ENCODE measurements at places on chromosomes 3 and 15.
A peak's percentile ranks its signal among the peaks of the same experiment; 100 is the strongest.

DNA sequence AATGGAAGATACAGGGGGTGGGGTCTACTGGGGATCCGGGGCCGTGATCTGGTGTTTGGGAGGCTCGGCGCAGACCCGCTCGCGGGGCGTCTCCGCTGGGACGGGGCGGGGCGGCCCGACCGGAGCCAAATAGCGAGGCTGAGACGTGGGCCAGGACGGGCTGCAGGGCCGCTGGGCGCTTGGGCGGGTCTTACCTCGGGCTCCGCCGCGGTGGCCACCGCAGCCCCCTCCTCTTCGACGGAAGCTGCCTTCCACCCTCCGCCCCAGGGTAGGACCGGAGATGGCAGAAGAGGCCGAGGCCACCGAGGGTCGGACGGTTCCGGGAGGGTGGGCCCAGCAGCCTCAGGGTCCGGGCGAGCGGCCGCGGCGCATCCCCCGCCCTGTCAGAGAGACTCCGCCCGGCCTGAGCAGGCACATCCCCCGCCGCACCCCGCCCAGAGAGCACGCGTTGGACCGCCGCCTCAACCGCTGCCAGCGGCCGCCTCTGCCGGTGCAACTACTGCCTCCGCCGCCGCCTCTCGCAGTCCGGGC is 399 bp downstream of the MYO9A start:
- DNase-seq = peak; percentile 84

GRCh38 chr15:33150431-33150941 is 44.0 kb downstream of the FMN1 start:
- DNase-seq = no peak

- DNase-seq = no peak
Measured at GRCh38 chr15:48501208-48501607, 144.3 kb downstream of the FBN1 start.

DNA sequence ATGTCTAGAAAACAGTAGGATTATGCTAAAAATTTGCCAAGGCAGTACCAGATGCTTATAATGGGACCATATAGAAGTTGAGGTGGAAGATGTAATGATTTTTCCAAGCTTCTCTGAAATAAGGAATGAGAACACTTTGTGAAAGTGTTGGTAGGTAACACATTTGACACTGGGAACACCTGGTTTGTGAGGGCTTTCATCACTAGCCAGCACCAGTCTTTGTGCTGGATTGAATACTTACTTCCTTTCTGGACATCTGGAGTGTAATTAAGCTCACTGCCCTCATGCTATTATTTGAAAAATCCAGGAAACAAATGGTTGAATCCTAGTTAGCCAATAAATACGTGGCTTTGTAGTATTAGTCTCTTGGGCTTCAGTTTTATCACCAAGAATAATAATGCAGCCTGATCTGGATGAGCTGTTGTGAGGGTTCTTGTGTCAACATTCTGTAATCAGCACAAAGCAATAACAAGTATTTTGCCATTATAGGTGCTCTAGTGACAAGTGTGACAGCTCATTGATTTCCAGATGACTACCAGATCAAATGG is 12.9 kb downstream of the CCDC80 start:
- no peak for DNase-seq

DNA sequence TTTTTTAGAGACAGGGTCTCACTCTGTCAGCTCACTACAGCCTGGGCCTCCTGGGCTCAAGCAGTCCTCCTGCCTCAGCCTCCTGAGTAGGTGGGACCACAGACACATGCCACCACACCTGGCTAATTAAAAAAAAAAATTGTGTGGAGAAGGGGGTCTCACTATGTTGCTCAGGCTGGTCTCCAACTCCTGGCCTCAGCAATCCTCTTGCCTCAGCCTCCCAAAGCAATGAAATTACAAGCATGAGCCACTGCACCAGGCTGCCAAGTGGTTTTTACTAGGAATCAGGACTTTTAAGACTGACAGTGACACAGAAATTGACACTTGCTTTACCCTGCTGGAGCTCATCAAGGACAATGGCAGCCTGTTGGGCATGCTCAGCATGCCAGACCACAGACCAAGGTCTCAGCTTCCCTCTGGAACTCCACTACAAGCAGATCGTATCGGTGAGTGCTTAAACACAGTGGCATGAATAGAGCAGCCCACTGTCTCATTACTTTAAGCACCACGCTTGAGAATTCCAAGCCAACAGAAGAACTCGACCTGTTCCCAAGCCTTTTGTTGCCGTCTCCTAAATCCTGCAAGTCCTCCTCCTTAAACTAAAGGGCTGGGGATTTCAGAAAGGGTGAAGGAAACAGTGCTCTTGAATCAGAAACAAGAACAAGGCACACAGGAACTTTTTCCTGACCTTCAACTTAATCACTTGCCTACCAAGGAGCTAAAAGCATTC is 41.4 kb downstream of the EOMES start:
- no peak for DNase-seq

DNA sequence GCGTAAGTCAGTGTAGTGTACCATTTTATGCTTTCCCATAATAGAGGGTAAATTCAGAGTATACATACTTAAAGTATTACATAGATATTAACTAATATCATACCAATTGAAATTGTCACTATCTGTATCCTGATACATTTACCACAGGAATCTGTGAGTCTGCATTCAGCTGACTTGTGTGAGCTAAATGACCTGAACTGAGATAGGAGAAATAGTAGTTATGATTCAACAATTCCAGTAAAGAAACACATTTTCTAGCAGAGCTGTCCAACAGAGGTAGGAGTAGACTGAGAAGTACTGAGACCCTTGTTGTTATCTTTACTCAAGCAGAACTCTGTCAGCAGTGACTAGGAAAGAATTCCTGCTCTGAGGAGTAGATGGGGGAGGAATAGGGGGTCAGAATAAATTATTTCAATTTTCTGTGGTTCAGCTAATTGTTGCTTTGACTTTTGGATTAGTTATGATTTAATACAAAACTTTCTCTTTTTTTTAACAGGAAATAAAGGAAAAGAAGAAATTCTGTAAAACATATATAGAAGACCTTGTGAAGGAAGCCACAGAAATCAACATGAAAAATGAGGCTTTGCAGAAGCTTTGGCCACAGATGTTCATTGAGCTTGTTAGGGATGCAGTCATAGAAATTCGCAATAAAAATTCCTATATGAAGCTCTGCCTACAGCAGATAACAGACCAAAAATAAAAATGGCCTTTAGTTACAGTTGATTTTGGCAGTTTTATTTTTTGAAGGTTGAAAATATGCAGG is 66.2 kb upstream of the THSD4 start:
- DNase-seq = peak; percentile 54

DNA sequence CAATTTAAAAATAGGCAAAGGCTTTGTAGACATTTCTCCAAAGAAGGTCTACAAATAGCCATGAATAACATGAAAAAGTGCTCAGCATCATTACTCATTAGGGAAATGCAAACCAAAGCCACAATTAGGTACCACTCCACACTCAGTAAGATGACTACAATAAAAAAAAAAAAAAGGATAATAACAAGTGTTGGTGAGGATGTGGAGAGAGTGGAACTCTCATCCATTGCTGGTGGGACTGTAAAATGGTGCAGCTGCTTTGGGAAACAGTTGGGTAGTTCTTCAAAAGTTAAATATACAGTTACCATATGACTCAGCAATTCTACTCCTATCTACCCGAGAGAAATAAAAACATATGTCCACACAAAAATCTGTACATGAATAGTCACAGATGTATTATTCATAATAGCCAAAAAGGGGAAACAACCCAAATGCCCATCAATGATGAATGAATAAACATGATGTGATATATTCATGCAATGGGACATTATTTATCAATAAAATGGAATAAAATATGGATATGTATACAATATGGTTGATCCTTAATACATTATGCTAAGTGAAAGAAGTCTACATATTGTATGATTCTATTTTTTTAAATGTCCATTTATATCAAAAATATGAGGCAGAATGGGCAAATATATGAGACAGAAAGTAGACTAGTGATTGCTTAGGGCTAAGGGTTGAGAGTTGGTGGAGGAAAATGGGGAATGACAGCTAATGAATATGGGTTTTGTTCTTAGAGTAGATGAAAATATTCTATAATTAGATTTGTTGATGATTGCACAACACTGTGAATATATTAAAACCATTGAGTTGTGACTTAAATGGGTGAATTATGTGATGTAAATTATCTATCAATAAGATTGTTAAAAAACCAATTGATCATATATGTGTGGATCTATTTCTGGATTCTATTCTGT is 66.1 kb upstream of the SMAD3 start:
- no peak for DNase-seq

DNA sequence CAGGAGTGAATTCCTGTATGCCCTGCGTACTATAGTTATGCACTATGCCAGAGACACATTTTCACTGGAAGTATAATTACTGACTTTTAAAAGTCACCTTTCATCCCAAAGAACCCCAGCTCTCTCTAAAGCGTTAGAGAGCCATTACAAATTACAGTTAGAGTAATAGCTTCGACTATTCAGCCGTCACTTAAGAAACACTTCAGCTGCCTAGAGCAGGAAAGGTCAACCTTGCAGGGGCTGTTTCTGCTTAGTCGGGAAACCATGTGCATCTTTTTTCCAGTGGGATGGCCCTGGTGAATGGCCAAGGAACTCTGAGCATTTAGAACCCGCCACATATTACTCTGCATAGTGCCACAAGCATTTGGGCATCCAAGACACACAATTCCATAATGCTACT is 235.9 kb downstream of the ARRDC4 start:
- no peak for DNase-seq

DNA sequence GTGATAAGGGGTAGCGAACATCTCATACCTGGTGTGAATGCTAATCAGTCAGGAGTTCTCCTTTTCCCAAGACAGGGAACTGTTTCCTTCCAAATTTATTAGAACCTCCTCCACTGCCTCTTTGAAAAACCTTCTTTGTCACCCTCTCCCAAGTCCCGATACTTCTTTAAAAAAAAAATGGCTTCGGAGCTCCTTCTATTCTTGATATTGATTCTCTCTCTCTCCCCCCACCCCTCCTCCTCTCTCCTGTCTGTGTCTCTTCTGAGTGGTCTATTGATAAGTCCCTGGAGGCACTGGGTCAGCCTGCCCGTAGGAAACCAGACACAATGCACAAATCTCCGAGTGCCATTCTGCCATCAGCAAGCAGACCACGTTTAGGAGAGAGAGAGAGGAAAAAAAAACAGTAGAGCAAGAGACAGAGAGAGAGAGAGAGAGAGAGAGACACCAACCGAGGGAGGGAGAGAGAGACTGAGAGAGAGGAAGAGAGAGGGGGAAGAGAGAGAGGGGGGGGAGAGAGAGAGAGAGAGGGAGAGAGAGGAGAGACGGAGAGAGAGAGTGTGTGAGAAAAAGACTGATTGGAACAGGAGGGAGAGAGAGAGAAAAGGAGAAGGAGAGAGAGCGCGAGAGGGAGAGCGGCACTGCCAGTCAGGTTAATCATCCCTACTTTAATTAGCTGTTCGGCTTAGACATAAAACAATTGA is 160.9 kb downstream of the TIGIT start:
- peak; percentile 16 for DNase-seq

- no peak for DNase-seq
Measured at GRCh38 chr3:34219556-34219955, 421.1 kb downstream of the PDCD6IP start.

DNA sequence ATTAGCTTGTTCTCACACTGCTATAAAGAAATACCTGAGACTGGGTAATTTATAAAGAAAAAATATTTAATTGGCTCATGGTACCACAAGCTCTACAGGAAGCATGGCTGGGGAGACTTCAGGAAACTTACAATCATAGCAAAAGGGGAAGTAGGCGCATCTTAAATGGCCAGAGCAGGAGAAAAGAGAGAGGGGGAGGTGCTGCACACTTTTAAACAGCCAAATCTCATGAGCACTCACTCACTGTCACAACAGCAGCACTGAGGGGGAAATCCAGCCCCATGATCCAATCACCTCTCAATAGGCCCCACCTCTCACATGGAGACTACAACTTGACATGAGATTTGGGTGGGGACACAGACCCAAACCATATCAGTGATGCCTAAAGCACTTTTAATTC is 82.5 kb downstream of the DCLK3 start:
- DNase-seq = no peak

DNA sequence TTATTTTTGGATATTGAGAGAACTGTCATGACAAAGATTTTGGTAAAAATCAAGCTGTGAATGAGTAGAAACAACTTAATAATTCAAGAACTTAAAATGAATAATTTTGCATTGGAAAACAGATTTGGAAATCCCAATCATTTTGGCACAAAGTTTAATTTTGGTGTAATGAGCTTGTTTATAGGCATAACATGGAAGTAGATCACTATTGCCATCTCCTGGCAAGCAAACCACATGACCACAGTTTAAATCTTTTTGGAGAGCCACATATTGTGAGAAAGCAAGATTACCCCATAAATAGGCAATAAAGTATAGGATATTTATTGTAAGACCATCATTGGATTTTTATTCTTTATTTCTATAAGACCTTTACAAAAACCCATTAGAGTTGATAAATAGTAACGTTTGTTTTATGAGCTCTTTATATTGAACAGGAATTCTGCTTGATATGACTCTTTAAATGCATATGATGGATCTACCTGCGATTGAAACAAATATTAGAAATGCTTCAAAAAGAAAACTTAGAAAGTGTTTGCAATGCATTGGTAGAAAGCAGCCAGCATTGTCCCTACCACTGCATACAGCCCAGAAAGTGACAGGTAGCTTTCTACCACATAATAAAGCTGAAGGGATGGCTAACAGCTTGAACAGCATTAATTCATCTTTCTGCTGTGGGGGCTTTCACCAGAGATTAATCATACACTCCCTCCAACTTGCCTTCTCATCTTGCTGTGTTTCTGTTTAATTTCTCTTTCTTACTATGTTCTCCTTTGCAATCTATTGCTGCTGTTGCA is 766.8 kb downstream of the TBL1XR1 start:
- DNase-seq = peak; percentile 19

DNA sequence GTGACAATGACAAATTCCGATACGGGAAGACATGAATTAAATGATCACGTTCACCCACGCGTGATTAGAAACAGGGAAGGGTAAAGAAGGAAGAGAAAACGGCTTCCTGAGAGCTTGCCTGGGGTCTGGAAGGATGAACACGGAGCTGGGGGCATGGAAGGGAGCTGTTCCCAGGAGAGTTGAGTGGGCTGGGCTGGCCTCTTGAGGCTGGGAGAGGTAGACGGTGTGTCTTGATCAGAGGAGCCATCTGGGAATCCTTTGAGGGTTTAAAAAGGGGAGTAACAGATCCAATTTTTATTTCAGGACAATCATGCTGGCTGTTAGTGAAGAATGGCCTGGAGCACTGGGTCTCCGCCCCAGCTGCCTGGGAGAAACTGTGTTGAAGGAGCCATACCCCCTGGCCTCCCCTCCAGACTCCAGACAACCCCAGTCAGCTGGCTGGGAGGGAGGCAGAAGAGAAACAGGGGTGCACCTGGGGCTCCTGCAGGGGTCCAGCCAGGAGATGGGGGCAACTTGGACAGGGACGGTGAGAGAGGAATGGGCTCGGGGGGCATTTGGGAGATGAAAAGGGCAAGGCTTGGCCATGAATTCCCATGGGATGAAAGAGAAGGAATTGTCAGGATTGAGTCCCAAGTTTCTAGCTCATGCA is 53.6 kb upstream of the CGNL1 start:
- DNase-seq = no peak
